Activated CD4-positive, CD25-positive, alpha-beta regulatory T cell treated with anti-CD3 and anti-CD28 coated beads, Interleukin-2, amount 50 U/mL, for 16 hours (primary cell): ENCODE measurements at places on chromosomes 7 and 10.
A peak's percentile ranks its signal among the peaks of the same experiment; 100 is the strongest.

GRCh38 chr7:135748770-135749169 is at the start of gene FAM180A:
TSS of gene FAM180A (minus strand) at chr7:135748813. CDS start at chr7:135748580, 233 bp downstream.
- no peak for DNase-seq

DNA sequence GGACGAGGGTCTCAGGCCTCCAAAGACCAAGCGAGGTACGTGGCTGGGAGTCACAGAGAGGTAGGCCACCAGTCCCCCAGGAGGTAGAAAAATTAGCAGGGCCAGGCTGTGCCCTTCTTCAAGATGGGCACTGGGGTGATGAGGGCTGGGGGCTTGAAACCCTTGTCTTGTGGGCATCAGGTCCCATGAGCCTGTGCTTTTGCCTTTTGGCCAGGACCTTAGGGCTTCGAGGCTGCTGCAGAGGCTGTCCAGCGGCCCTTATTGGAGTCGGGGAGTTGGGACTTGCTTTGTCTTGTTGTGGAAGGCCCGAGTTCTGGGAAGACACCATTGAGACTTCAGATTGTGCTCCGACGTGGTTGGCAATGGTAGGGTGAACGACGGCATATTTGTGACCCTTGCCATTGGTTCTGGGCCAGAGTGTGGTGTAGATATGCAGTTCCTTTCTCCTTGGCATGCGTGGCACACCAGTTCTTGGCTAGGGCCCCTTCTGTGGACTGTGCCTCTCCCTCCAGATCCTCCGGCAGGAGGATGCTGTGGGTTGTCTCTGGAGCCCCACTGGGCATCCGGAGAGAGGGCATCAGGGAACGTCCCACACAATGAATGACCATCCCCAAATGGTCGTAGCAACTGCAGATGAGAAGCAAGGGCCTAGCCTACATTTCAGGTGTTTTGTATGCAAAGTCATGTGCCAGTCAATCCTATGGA is 931 bp downstream of the SH2D4B start:
- no peak for DNase-seq

- DNase-seq = no peak
These were observed at the start of gene GIMAP5 for GRCh38 chr7:150737265-150738055. TSS of gene GIMAP5 (plus strand) at chr7:150737418. CDS start at chr7:150740885, 3,467 bp downstream.

GRCh38 chr10:131048606-131049005 is 262.9 kb downstream of the TCERG1L start:
- DNase-seq = no peak

- no peak for DNase-seq
These were observed 5.8 kb downstream of the TCF7L2 start for GRCh38 chr10:112955582-112956421.

GRCh38 chr10:24384954-24385353 is 176.0 kb downstream of the KIAA1217 start:
- no peak for DNase-seq

DNA sequence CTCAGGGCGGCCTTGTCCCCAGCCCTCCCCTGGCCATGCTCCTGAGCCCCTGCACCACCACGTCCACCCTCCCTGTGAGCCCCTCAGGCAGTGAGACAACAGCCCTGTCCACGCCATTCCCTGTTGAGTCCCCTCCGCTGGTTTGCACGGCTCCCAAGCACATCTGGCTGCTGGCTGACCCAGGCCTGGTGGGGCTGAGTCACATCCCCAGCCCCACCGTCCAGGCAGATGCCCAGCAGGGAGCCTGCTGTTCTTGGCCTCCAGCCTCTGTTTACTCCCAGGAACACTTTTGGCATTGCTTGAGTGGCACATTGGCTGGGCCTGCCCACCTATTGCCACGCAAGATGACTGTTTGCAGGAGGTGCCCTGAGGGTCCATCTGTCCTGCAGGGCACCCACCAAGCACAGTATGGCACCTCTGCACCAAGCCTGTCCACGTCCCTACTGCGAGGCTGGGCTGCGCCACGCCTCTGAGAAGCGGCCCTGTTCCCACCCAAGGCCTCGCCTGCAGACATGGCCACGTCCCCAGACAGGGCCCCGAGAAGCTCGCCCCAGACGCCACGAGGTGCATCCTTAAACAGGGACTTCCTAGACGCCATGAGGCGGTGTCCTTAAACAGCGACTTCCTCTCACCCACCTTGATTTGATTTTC is 48.4 kb upstream of the INPP5A start:
- no peak for DNase-seq

- no peak for DNase-seq
These were observed 184.7 kb downstream of the DIP2C start for GRCh38 chr10:504806-505205.

DNA sequence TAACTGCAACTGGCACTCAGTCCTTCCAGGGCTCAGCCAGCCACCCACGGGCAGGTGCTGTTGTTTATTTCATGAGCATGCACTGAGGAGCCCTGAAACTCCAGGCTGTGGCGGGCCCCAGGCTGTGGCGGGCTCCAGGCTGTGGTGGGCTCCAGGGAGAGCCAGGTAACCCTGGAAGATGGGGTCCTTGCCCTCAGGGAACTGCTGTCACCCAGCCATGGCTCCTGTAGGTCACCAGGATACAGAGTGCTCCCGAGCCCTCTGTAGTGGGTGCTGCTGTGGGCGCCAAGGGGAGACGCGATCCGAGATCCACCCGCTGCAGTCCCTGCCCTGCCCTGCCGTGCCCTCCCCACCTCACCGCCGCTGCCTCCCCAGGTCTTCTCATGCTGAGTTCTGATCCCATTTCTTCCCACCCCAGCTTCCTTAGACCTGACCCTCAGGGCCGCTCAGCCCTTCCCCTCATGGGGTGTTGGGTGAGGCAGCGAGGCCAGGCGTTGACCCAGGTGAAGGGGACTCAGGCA is 29.6 kb downstream of the LRRC27 start:
- no peak for DNase-seq

- no peak for DNase-seq
These were observed 16.7 kb upstream of the CCDC3 start for GRCh38 chr10:13018171-13018570.

- DNase-seq = no peak
These were observed 81.1 kb upstream of the GTF2IRD1 start for GRCh38 chr7:74372511-74373111.

DNA sequence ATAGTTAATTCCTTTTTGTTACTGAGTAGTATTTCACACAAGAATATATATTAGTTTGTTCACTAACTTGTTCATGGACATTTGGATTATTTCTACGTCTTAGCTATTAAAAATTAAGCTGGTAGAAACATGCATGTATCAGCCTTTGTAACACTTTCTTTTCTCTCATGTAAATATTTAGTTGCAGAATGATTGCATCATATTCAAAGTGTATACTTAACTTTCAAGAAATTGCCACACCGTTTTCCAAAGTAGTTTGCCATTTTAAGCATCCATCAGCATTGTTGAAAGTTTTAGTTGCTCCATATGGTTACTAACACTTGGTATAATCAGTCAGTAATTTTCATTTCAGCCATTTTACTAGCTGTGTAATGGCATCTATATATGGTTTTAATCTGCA is 666.9 kb downstream of the NXPH1 start:
- no peak for DNase-seq

DNA sequence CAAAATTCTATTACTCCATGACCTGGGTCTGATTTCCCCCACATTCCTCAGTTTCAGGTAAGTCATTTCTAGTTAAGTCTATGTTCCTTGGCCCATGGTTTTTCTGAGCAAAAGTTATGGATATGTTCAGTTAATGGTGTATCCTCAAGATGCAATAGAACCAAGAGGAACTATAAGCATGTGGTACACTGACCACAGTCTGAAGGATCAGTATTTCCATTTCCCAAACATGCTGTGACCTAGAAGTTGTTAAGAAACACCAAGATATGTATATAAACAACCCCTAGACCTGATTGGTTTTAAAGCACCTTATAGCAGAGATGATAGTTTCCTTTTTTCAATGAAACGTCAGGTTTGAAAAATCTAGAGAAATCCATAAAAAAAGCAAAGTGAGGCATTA is 94.2 kb upstream of the ABCB5 start:
- no peak for DNase-seq

GRCh38 chr7:151769188-151769821 is 107.6 kb downstream of the PRKAG2 start:
- no peak for DNase-seq

DNA sequence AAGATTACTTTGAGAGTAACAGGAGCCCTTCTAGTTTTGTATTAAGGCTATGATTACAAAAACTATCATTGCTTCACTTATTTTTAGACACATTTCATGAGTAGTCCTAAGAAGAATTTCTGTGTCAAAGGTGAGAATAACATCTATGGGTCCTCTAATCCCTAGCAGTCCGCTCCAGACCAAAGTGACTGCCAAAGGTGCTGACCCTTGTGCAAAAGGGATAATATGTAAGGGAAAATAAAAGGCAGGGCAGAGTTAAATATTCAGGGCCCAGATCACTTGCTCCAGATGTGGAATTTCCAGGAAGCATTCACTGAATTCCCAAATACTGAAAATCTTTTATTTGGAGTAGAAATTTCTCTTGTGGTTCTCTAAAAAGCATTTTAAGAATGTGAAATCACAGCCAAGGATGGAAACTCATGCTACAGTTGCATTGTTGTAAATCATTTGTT is 29.3 kb downstream of the RHOBTB1 start:
- no peak for DNase-seq

- DNase-seq = peak; percentile 58
These were observed 9.1 kb upstream of the TMEM236 start for GRCh38 chr10:17742918-17743317.

GRCh38 chr10:33783078-33783477 is 448.6 kb upstream of the NRP1 start:
- no peak for DNase-seq

DNA sequence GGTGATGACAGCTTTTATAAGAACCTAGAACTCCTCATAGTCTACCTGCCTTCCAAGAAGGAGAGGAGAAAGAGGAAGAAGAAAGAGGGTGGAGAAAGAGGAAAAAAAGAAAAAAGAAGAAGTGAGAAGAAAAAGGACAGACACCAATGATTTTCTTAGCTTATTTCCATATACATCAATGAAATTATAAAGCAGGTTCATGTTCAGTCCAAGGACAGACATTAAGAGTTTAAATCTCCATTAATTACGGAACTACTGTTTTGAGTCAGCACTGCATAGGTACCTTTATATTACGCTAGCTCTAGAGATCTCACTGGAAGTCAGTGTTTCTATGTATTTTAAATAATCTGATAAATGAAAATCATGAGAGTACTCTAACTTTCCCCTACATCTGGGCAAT is 309.0 kb upstream of the HGF start:
- no peak for DNase-seq

GRCh38 chr7:150453181-150453580 is 2.8 kb downstream of the GIMAP8 start:
- no peak for DNase-seq

DNA sequence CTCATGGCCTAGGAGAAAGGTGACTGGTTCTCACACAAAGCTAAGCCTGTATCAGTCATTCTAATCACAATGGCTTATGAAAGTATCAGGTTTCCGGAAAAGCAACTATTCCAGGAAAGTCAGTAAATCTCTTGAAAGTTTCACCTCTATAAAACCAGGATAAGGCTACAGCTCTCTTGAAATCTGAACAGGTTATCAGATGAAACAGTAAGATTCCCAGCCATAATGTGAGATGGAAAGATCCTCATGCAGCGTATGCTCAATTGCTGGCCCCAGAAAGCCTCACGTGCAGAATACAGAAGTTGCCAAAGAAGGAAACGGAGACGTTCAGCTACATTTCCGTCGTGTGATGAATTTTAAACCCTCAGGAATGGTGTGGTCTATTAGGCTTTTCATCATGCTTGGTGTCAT is 90.0 kb downstream of the PFKFB3 start:
- DNase-seq = no peak

DNA sequence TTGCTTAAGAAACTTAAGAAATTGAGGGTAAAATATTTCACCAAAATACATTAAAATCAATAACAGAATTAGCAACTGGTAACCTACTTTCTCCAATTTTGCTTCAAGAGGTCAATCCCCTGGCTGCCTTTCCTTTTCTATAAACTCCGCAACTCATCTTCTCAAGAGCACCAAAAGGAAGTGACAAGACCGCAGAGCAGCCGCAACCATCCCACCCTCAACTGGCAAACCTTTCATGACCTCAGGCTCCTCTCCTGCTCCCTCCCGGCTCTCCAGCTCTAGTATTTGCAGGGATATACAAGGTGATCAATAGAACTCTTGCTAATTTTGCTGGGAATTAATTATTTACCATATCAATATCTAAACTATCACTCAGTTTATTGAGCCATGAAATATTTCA is 88.9 kb downstream of the ATE1 start:
- no peak for DNase-seq

DNA sequence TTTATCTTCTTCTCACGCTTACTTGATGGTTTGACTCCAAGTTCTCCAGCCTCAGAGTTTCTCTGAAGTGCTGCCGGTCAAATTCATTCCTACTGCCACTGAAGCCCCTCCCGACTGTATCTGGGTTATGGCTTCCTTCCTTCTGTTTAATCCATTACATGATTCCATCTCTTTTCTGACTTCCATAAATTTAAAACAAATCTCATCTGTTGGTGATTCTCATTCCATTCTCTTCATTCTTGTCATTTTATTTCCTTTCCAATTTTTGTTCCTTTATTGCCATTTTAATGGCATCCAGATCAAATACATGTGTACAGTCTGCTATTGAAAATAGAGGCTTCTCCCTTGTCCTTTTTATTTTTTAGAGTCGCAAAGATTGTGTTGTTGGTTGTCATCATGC is 25.4 kb upstream of the HIBADH start:
- DNase-seq = no peak

DNA sequence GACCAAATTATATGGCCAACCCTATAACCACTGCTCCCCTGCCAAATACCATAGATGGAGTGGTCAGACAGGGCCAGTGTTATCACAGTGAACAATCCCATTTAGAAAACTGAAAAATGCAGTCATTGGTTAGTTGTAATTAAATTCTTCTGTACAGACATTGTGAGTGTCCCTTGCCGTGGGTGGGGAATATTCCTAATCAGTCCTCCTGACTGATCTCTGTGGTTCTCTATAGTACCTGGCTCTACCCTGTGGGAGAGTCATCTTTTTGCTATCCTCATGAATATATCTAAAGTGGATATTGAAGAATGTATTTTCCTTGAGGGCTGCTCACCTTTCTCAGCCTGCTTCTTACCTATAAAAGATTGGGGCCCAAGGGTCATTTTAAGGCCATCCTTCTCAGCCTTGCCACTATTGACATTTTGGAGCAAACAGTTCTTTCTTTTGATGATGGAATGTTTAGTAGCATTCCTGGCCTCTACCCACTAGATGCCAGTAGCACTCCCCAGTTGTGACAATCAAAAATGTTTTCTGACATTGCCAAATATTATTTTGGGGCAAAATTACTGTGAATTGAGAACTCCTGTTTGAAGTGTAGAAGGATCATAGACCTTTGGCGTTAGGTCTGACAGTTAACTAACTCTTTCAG is 110.2 kb downstream of the MAPK8 start:
- no peak for DNase-seq

DNA sequence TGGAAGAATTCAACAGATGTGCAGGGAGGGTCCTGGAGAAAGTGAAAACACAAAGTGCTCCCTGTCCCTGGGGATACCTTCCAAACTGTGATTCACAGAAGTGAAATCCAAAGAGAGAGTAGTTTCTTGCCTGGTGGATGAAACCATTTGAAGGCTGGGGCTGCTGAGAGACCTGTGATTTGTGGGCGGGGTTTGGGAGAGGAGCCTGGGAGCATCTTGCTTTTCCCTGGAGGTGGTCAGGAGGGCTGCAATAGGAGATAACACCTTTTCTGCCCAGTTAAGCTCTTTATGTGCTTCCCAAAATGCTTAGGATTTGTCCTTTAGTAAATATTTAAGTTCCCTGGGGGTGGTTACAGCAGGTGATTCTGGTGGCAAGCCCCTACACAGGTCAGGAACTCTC is 105.3 kb upstream of the TPK1 start:
- no peak for DNase-seq

GRCh38 chr10:49384268-49384953 is 11.5 kb downstream of the DRGX start:
- DNase-seq = no peak
